Activated CD8-positive, alpha-beta T cell treated with anti-CD3 and anti-CD28 coated beads, Interleukin-2, amount 10 ng/mL, durations not matched to agents 7 days and 5 days (primary cell): ENCODE measurements at places on chromosomes 5 and 9. TPM values are rescaled to one million over a fixed set of nuclear protein-coding genes. Genes with fewer than 3 reads are reported as not detected.

The HTR1A gene
- total RNA-seq = not detected

The NOXA1 gene
- 0.58 TPM for total RNA-seq

The RNF208 gene
- total RNA-seq = 4.5 TPM

The SPINK13 gene
- not detected for total RNA-seq

The GLRA1 gene
- total RNA-seq = not detected

The ARHGEF37 gene
- total RNA-seq = 1.0 TPM

The PDGFRB gene
- total RNA-seq = 49.0 TPM

The SYNPO gene
- not detected for total RNA-seq
